Activated naive CD4-positive, alpha-beta T cell treated with anti-CD3 and anti-CD28 coated beads for 36 hours (primary cell): ENCODE measurements at places on chromosomes 1 and 21.

GRCh38 chr1:173213665-173214064, 6.5 kb upstream of the TNFSF4 start:
- no peak for DNase-seq

DNA sequence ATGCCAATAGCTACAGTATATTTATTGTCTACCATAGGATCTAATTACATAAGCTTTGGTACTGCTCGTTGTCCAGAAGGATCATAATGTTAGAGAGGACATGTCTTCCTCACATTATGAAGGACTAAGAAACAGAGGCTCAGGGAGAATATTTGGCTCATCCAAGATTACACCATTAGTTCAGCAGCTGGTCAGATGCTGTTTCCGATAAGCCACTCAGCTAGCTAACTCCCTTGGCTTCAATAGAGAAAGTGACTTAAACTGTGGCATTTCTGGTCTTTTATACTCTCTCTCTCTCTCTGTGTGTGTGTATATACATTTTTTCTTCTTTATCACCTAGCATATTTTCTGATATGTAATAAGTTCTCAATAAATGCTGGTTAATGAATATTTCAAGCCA, 70.4 kb downstream of the DDR2 start:
- no peak for DNase-seq

DNA sequence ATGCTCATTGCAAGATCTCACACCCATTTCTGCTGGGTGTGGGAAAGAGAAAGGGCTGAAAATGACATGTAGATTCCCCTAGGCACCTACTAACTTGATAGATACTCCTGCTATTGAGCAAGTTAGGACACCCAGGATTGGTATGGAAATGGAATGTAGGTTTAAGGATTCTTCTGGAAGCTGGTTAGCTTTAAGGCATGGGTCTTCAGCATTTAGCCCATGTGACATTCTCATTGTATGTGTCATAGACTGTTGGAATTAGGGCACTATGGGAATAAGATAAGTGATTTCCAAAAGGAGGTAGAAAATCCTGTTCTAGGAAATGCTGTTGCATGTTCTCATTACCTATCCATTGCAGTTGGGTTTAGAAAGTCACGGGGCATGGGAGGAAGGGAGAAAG, 76.2 kb downstream of the DISC1 start:
- no peak for DNase-seq

- DNase-seq, result no peak
Observed at GRCh38 chr1:246482805-246483568, 24.1 kb downstream of the SMYD3 start.

DNA sequence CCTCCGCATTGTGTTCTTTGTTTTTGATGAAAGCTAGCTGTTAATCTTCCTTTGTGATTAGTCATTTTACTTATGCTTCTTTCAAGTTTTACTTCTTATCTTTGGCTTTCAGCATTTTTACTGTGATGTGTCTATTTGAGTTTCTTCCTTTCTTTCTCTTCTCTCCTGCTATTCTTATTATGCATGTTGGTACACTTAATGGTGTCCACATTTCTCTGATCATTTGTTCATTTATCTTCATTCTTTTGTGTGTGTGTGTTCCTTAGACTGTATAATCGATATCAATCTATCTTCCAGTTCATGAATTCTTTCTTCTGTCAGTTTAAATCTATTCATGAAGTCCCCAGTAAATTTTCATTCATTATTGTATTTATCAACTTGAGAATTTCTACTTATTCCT, 1650.3 kb downstream of the BRINP3 start:
- DNase-seq, result no peak
